Activated CD4-positive, alpha-beta T cell treated with anti-CD3 and anti-CD28 coated beads, Interleukin-2, amount 10 ng/mL, durations not matched to agents 24 days and 14 days (primary cell): ENCODE measurements at places on chromosomes 16 and 17. TPM values are rescaled to one million over a fixed set of nuclear protein-coding genes. Genes with fewer than 3 reads are reported as not detected.

DNA sequence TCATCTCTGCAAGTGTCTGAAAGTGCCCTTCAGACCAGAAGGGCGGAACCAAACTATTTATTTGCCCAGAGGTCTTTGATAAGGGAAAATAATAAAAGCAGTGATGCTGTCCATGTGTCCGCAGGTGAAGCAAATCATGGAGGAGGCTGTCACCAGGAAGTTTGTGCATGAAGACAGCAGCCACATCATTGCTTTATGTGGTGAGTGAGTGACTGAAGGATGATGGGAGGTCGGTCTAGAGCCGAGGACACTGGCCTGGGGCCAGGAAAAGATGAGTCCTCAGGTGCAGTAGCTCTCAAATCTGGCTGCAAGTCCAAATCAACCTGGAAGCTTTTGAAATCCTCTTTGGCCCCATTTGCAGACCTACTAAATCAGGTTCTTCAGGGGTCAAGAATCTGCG is 6.1 kb downstream of the SGSM2 start:
- no peak for DNase-seq

DNA sequence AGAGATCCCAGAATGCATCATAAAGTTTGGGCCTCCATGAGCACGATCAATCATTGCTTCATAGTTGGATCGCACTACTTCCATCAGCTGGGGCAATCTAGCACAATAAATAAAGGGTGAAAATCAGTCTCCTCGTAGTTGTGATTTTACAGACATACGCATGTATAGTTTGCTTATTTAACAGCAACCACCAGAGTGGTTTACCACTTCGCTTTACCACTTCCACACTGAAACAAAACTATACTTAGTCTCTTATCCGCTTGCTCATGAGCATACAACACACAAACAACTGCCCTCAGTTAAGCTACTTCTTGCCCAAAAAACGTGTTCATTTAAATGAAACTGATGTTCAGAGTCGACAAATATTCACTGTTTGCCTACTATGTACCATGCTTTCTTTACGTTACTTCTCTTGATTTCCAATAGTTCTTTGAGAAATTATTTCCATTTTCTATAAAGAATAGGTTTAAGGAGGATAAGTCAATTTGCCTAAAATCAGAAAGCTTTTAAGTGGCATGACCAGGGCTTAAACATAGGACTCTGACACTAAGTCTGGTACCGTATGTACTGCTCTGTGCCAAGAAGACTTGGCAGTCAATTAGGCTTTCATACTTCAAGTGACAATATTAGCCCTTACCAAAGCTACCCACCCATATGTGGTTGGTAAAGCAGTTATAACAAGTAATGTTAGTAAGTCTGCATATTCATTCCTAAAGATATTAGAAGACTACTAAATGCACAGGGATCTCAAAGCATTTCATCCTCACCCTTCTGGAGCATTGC is 22.0 kb downstream of the SETD6 start:
- no peak for DNase-seq

GRCh38 chr17:72488555-72489271 is 367.9 kb downstream of the SOX9 start:
- no peak for DNase-seq

GRCh38 chr16:80541306-80541694 is 507 bp downstream of the DYNLRB2 start:
- no peak for DNase-seq

GRCh38 chr17:17180741-17181525 is 25.2 kb downstream of the PLD6 start:
- no peak for DNase-seq

DNA sequence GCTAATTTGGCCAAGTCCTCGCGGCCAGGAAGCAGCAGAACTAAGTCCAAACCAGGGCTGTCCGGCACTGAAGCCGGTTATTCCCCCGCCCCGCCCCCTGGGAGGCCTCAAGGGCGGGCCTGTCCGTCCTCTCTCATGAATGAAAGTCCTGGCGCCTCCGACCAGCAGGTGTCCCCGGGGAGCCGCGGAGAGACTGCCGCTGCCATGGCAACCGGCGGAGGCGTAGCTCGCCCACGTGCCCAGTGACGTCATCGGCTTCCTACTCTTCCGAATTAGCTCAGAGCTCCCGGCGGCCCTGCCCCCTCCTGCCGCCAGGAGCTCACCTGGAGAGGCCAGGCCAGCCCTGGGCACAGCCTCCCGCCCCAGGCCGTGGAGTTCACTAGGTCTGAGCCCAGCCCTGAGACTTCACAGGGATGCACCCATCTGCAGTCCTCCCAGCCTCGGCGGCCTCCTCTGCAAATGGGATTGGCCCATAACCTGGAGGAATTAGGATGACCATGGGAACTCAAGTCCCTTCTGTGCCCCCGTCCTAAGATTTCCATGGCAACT is 1.3 kb downstream of the SPATA2L start:
- DNase-seq, result peak; percentile 99

GRCh38 chr16:88558457-88559442 is 11.5 kb upstream of the ZC3H18 start:
- DNase-seq, result no peak

DNA sequence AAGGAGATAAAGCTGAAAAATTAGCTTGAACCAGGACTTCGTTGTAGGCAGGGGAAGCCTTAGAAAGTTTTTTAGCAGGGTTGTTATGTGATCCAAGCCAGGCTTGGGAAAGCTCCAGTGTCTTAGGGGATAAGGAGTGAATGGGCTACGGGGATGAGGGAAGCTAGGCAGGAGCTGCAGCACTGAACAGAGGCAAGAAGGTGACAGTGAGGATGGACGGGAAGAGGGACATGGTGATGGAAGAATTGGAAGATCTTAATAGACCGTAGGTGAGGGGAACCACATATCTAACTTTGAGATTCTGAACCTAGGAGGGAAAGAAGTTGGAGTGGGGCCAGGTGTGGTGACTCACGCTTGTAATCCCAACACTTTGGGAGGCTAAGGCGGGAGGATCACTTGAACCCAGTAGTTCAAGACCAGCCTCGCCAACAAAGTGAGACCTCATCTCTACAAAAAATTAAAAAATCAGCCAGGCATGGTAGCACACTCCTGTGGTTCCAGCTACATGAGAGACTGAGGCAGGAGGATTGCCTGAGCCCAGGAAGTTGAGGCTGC is 3.2 kb downstream of the RHBDL3 start:
- no peak for DNase-seq

- DNase-seq, result no peak
Measured at GRCh38 chr17:60717814-60718213, 40.2 kb downstream of the BCAS3 start.

- no peak for DNase-seq
Measured at GRCh38 chr17:66123163-66123562, 68.8 kb downstream of the CEP112 start.

GRCh38 chr16:22312897-22313781 is 15.9 kb downstream of the POLR3E start:
- no peak for DNase-seq

GRCh38 chr16:58556678-58557077 is 41.4 kb downstream of the SETD6 start:
- DNase-seq, result no peak

GRCh38 chr17:74937064-74938051 is 1.7 kb downstream of the OTOP3 start:
- no peak for DNase-seq

DNA sequence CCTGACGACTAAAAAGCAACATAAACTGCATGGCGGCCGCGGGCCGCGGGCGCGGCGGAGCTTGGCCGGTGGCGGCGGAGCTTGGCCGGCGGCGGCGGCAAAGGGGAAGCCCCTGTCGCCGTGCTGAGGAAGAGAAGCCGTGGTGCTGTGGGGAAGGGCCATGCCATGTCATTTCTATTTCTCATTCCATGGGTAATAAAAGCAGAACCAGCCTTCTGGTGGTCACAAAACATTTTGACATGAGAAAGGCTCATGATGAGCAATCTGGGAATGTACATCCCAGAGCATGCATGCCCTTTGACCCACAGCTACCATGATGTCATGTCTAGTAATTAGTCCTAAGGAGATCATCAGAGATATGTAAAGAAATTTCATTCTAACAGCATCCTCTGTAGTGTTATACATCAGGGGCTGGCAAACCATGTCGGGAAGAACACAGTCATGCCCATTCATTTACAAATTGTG is 23.9 kb upstream of the HEATR6 start:
- DNase-seq, result peak; percentile 77

DNA sequence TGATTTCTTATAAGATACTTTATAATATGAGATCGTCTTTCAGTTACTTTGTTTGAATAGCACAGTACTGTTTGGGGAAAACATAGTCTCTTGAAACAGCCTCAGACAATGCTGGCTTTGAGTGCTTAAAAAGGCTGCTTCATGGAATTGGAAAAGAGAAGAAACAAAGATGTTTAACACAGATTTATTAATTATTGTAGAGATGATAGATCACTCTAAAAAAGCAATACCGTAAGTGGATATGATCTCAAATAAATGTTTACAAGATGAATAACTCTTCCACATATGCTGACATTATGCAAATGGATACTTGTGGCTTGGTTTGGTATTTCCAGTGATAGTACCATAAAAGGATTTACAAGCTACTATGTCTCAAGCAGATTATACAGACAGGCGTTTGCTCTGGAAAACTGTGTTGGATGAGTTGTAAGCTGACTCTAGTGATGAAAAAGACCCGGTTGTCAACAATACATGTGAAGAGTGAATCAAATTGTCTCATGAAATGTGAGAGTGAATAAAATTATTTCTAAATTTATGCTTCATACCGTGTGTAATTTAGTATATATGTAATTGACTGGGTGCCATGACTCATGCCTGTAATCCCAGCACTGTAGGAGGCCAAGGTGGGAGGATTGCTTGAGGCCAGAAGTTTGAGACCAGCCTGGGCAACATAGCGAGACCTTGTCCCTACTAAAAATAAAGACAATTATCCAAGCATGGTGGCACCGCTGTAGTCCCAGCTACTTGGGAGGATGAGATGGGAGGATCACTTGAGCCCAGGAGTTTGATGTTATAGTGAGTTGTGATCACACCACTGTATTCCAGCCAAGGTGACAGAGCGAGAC is 105.4 kb downstream of the FTO start:
- peak; percentile 29 for DNase-seq

DNA sequence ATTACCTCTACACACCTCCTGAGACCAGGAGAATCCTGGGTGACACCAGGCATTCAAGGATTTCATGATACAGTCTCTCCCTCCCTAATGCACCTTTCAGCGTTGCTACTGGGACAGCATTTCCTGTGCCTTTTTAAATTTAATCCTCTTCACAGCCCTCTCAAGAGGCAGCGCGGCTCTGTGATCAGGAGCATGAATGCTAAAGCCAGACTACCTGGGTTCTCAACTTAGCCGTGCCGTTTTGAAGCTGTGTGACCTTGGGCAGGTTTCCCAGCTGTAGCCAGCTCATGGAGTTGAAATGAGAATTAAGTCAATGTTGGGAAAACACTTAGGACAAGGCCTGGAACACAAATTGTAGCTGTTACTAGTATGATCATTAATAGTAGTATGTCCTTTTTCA is 191.8 kb downstream of the XYLT1 start:
- no peak for DNase-seq

DNA sequence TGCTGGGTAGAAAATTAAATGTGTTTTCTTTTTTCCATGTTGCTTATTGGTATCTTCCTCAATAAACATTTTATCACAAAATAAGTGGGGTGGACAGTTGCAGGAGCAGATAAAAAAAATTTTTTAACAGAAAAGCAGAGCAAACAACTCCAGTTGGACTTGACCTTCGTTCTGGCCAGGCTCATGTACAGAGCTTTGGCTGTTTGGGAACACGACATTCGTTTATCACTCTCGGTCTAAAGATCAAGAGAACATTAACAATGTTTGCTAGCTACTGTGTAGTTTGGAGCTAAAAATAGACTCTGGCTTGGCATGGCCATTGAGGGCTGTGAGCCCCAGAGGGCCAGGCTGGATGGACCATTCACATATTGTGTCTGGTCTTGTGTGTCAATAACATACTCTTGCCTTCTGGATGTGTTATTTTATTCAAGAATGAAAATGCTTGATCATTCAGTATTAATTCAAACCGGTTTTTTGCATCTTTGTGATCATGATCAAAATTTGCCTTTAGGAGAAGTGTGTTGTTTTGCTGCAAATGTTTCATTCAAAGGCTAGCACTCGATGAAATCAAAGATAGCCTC is 56.6 kb downstream of the TMEM186 start:
- no peak for DNase-seq

DNA sequence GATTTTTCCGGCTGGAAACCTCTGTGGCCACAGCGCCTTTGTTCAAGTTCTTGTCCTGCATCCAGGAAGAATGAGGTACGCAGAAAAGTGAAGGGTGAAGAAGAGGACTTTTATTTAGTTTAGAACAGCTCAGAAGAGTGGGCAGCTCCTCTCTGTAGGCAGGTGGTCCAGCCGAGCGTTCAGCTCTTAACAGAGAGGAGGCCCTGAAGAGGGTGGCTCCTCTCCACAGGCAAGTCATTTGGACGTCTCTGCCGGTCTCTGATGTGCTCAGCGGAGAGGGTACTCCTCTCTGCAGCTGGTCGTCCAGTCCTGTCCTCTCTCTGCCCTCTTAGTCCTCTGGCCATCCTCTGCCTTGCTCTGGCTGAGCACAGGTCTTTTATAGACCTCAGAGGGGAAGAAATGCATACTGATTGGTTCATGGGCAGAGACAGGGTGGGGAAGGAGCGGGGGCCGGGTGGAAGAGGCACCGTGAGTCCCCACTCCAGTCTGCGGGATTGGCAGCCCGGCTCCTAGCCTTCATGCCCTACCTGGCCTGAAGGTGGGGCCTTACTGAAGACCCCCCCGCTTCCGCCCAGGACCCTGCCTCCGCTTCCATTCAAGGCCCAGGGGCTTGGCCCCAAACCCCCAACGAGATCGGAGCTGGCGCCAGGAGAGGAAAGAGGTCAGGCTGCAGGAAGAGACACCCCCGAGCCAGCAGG is 70.0 kb upstream of the NKD1 start:
- DNase-seq, result no peak

- no peak for DNase-seq
Measured at GRCh38 chr16:64489449-64489848, 632.4 kb downstream of the CDH11 start.

GRCh38 chr17:61734466-61734865 is 128.9 kb downstream of the BRIP1 start:
- DNase-seq, result no peak

DNA sequence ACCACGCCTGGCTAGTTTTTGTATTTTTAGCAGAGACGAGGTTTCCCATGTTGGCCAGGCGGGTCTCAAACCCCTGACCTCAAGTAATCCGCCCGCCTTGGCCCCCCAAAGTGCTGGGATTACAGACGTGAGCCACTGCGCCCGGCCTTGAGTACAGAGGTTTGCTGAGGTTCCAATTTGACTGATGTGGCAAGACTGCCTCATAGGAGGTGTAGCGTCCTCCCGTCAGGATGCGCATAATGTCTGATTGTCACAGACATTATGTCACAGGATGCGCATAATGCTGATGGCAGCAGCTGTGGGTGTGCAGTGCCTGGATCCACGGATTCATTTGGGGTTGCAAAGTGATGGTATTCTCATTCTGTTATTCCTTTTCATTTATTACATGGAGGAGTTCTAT is 45.2 kb downstream of the HAPSTR1 start:
- DNase-seq, result no peak

- peak; percentile 85 for DNase-seq
Measured at GRCh38 chr16:88941913-88942909, 34.8 kb downstream of the CBFA2T3 start.

- no peak for DNase-seq
Measured at GRCh38 chr17:35414247-35414646, 18.1 kb downstream of the SLFN12 start.

GRCh38 chr16:68802190-68802589 is 41.1 kb upstream of the TANGO6 start:
- DNase-seq, result no peak

The MT1A gene
- 1.8 and 2.1 TPM in 2 replicates for total RNA-seq

The TLCD3B gene
- total RNA-seq, result 1.5 and 1.8 TPM in 2 replicates

The NPIPB9 gene
- total RNA-seq, result 3.1 and 3.6 TPM in 2 replicates

The PLK1 gene
- total RNA-seq, result 45.7 and 51.7 TPM in 2 replicates

The GUCY2D gene
- not detected in 2 replicates for total RNA-seq

The PLLP gene
- total RNA-seq, result not detected in 2 replicates

The EMP2 gene
- total RNA-seq, result not detected in 2 replicates

The TBC1D3E gene
- total RNA-seq, result not detected in 2 replicates
